Stromal cell of bone marrow (primary cell): ENCODE measurements at places on chromosomes 1 and 21.

DNA sequence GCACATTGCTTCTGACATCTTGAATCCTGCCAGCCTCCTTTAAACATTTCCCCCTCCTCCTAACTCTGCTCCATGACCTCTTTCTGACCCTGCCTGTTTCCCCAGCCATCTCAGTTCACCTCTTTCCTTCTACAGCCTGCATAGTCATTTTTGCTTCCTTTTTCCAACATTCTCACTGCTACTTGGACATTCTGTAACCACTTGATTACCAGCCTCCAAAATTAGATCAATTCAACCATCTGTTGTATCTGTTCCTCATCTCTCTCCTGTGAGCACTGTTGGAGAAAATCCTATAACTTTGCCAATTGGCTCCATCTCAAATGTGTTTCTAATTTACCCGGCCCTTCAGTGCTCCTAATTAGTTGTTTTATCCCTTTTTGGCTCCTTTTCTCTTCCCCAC is 27.5 kb upstream of the GPR88 start:
- DNase-seq, result no peak

DNA sequence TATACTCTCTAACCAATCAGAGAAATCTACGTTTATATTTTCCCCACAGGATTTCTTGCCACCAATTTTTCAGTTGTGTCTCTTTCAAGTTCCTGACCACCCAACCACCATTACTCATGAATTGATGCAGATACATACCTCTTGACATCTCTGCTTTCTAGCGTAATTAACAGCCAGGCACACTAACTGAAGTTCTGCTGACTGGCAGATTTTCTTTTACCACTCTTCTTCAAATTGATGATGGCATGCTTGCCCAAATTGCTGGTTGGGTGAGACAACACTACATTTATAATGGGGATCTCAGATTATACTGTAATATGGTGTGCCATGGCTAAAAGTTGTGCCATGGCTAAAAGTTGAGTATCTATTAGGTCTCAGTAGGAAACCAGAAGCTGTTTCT is 566.7 kb downstream of the ADGRL2 start:
- no peak for DNase-seq

- DNase-seq, result no peak
Measured at GRCh38 chr1:39701049-39701439, 9.8 kb upstream of the HPCAL4 start.

GRCh38 chr1:169160845-169161495 is 54.5 kb downstream of the ATP1B1 start:
- no peak for DNase-seq

- DNase-seq, result no peak
Measured at GRCh38 chr1:240820816-240821215, 208.9 kb upstream of the GREM2 start.

- no peak for DNase-seq
Measured at GRCh38 chr1:37094302-37094701, 60.0 kb upstream of the GRIK3 start.

- DNase-seq, result no peak
Measured at GRCh38 chr1:204453141-204453772, 41.3 kb downstream of the PIK3C2B start.

GRCh38 chr21:24027396-24027795 is 1579.9 kb downstream of the MRPL39 start:
- DNase-seq, result no peak

DNA sequence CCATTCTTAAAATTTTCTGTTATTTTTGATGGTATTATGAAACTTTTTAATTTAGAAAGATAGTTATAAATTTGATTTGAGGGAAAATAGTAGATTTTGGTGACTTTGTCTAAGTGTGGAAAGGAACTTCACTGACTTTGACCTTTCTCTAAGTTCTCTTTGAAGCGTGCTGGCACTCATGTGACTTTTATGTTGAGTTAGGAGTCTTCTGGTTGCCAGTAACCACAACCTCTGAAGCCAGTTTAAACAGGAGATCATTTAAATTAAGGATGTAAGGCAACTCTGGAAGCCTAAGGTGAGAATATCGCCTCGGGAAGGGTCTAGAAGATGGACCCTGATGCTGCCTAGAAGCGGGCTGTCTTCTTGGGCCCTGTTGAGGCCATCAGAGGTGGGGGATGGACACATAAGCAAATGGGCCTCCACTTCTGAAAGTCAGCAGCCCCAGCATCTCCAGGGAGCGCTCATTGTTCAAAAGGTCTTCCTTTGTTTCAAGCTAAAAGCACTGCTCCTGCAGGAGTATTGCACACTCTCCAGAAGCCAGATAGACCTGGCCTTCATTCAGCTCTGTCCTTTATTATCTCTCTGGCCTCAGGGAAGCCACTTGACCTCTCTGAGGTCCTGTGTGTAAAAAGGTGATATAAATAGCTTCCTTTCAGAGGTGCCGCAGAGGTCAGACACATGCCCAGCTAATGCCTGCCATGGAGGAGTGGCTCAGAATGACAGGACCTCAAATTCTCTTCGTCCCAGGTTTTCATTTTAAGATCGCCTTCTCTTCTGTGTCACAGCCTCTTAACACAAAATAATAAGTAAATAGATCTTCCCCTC is 5.1 kb upstream of the RCAN1 start:
- no peak for DNase-seq

DNA sequence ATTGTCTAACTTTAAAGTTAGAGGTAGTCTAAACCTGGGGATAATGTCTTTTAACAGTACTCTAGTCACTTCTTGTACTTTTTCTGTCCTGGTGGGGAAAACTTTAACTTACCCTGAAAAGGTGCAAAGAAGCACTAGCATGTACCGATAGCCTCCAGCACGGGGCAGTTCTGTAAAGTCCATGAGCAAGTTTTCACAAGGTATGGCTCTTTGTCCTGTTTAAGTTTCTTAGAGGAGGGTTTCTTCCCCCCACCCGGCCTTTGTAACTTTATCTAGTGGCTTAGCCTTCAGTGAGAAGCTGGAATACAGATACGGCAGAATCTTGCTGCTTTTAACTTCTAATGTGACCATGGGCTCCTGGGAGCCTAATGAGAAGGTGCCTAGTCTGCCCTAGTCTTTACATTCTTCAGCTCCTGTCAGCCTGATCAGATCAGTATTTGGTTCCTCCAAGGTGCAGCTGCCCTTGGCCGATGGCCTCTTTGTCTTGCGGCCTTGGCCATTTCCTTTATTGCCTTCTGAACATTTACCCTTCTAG is 39.8 kb upstream of the CFAP126 start:
- no peak for DNase-seq

GRCh38 chr1:154347961-154348360 is 22.6 kb downstream of the ATP8B2 start:
- DNase-seq, result no peak

- peak; percentile 17 for DNase-seq
Measured at GRCh38 chr1:113534875-113535274, 144.6 kb downstream of the MAGI3 start.

DNA sequence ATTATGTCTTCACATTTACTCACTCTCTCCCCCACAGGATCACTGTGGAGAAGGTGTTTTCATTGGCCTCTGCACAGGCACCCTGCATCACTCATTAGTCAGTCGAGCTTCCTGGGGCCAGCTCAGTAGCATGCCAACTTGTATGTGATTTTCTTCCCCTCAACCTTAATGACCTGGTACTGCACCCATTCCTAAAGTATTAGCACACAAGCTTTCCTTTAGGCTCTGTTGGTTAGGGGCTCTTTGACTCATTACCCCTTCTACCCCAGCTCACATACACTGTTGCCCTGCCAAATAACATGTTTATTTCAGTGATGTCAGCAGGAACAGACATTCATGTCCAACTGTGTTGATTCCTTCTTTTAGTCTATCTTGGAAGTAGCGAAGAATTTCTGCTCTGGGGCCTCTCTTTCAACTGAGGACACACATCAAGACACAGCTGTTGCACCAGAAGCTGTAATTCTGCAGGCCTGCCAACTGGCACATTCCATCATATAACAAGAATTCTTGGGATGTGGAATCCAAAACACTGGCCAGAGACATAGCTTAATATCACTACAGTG is 603.5 kb upstream of the ADAMTS5 start:
- peak; percentile 96 for DNase-seq

- DNase-seq, result no peak
Measured at GRCh38 chr1:183096894-183097293, 73.7 kb downstream of the LAMC1 start.

GRCh38 chr1:235087906-235088305 is 40.7 kb downstream of the TOMM20 start:
- DNase-seq, result no peak

DNA sequence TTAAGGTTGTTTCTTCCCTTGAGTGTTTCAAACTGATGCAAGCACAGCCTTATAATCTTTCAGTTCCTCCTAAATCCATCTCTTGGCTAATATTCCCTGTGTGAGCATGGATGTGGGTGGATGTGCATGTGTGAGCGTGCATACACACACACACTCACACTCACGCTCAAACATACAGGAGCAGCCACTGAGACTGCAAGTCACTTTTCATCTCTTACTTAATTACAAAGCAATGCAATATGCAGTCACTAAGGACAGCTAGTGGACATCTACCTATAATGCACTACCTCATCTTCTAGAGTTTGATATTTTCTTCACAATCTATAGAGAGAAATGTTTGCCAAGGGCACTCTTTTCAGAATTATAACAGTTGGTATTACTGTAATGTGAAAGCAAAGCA is 1.4 kb downstream of the ESRRG start:
- DNase-seq, result no peak
